Large intestine (tissue), 12 donors: ENCODE measurements at places on chromosomes 5 and 9. TPM values are rescaled to one million over a fixed set of nuclear protein-coding genes. Genes with fewer than 3 reads are reported as not detected.

DNA sequence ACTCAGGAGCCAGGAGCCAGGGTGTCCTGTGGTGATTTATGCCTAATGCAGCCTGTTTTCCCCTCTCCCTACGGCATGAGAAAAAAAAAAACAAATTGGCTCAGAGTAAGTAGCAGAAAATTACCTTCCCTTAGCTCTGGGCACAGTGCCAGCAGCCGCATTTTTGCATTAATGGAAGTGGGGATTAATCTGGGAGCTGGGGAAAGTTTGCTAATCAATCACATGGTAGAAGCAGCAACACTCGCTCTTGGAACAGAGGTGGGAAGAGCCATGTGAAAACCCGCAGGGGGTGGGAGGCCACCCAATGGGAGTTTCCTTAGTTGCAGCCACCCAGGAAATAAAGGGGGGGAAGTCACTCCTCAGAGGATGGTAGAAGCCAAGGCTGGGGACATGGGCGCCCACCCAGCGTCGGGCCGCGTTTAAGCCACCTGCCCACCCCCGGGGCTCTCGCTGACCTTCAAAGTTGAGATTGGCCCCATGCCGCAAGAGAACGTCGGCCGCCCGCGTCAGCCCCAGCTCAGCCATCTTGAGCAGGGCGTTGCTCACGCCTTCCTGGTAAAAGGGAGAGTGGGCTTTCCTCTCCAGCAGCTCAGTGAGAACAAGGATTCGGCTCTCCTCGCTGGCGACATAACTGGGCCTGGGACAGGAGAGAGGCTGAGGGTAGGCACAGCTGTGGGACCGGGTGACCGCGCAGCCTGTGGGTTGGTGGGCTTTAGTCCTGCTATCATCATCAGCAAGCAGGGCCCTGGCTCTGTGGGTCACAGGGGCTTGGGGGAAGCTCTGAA is 1.7 kb downstream of the ASB6 start:
- DNase-seq = no peak

DNA sequence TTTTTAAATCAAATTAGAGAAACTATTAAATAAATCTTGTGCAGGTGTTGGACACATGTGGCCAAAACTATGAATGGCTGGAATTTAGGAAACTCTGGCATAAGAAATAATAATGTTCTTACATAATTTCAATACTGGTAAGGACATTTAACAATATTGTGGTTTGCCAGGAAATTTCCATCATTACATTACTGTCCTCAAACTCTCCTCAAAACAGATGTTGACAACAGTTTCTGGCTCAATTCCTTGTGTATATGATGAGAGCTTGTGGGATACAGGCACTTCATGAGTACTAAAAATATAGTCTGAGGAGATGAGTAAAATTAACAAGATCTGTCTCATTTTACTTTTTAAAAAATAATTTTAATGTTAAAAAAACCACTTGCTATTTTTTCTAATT is 27.9 kb downstream of the MCTP1 start:
- no peak for DNase-seq

DNA sequence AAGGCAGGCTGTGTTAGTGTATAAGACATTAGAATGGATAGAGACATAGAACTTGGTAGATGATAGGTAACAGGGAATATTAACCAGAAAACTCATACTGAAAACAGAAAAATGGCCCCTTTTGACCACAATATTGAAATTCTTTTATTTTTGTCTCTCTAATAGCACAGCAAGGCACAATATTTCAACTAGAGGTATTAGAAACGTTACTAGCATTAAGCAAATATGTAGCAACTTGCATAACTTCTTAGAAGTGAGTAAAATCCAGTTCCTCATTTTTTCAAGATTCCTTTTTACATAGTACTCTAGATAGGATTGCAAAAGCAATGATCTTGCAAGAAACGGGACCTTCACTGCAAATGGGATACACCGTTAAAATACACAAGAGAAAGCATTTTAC is 102.7 kb upstream of the VCAN start:
- DNase-seq = no peak

DNA sequence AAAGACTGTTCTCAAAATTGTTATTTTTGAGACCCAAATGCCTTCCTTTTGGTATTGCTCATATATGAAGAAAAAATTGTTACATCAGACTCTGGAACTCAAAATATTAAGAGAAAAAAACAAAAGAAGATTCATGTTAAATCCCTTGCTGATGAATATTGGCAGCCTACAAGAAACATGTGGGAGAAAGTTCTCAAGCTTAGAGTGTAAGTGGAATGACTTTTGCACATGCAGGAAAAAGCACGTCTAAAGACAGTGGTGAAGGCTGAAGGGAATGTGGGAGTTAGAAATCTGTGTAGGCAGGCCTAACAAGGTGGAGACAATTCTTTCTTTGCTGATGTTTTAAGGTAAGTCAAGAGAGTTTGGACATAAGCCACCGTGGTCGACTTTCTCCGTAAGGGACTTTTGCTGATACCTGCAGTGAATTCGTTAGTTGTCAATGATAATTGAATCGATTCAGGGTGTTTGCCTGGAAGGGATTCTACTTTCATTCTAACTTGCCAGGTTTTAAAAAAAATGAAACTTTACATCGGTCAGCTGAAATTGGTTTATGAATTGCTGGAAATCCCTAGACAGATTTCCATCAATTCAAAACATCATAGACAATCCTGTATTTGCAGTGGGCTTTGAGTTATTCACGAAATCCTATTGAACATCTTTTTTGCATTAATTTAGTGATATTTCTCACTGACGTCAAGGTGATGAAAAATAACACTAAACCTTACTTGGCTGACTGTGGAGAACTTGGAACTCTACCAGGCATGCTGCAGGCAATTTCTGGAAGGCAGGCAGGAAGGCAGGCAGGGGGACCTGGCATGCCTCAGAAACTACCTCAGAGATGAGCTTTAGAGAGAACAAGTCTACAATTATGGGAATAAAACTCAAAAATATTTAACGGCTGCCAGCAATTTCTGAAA is 359.1 kb upstream of the ADAMTSL1 start:
- no peak for DNase-seq

DNA sequence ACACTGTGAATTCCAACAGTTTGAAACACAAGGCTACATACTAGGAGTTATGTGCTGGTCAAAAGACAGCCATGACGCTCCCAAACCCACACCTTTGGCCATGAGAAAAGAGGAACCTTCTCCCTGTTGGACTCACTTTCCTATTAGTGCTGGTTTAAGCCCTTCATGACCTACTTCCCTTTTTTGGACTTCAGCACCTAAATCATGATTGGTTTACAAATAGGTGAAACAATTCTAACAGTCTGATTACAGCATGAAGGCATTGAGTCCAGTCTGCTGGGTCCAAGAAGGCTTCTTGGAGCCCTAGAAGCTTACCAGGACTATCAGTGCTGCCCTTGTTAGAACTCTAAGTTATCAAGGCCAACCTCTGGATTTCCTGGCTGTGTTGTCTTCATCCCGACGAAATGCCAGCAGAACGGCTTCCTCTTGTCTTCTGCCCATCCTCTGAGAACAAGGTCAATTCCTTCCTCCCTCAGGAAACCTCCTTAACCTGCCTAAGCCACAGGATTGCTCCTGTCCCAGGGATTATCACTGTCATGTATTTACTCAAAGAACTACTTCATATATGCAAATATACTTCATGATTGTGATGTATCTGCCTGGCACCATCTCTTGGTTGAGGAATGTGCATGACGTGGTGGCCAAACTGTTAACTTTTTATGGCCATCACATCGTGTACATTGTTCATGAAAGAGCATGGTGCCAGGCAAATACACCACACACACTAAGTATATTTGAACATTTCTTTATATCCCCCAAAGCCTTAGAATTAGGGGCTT is 83.6 kb downstream of the ANKH start:
- no peak for DNase-seq

GRCh38 chr9:122055701-122056100 is 37.4 kb downstream of the TTLL11 start:
- no peak for DNase-seq

- DNase-seq = no peak
Observed at GRCh38 chr5:11715461-11716196, 188.6 kb downstream of the CTNND2 start.

- no peak for DNase-seq
Observed at GRCh38 chr5:143495821-143496275, 92.4 kb upstream of the NR3C1 start.

DNA sequence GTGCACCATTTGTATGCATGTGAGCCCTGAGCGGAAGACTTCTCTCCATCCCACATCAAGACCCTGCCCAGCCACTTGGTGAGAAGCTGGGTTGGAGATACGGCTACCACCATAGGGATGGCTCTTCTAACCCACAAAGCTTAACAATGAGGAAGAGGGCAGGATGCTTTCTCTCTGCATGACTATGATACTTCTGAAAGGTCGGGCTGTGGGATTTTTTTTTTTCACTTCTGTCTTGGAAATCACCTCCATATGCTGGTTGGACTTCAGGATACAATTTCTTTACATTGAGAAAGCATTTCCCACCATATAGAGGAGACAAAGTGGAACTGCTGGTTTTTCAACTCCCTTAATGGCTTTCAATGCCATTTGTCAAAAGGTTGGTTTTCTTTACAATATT is 30.5 kb downstream of the ZNF366 start:
- DNase-seq = no peak

- DNase-seq = no peak
Observed at GRCh38 chr5:176396330-176396729, 7.8 kb downstream of the HIGD2A start.

DNA sequence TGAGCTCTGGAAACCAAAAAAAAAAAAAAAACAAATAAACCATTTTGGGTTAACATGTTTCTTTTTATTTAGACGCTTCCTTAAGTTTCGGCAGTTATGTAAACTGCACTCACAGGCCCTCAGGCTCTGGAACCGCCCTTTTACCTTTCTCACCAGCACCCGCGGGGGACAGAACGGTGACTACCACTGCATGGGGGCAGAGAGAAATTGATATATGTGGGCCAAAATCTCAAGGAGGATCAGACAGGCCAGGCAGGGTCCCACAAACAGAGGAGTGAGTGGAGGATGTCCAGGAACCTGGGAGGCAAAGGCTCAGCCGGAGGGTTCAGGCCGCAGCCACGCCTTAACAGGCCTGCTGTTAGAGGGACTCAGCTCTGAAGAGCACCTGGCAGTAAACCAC is 54.4 kb downstream of the IRX2 start:
- no peak for DNase-seq

Gene SOHLH1
- not detected for polyA plus RNA-seq

Gene ZMYND19
- polyA plus RNA-seq = 20.1 TPM

Gene ZNF366
- polyA plus RNA-seq = 2.1 TPM

Gene NR6A1
- polyA plus RNA-seq = 5.0 TPM

Gene SPATA31D4
- not detected for polyA plus RNA-seq
